CD4-positive, alpha-beta T cell treated with Interleukin-12 subunit alpha and Interleukin-12 subunit beta, for 1 hour (primary cell): ENCODE measurements at places on chromosomes 2 and 18.
A peak's percentile ranks its signal among the peaks of the same experiment; 100 is the strongest.

GRCh38 chr2:88765154-88765888 is 73.8 kb downstream of the RPIA start:
- DNase-seq = peak; percentile 32

- no peak for DNase-seq
Observed at GRCh38 chr2:33321236-33321771, 155.1 kb upstream of the RASGRP3 start.

GRCh38 chr2:230694241-230694640 is 18.4 kb upstream of the CAB39 start:
- no peak for DNase-seq

DNA sequence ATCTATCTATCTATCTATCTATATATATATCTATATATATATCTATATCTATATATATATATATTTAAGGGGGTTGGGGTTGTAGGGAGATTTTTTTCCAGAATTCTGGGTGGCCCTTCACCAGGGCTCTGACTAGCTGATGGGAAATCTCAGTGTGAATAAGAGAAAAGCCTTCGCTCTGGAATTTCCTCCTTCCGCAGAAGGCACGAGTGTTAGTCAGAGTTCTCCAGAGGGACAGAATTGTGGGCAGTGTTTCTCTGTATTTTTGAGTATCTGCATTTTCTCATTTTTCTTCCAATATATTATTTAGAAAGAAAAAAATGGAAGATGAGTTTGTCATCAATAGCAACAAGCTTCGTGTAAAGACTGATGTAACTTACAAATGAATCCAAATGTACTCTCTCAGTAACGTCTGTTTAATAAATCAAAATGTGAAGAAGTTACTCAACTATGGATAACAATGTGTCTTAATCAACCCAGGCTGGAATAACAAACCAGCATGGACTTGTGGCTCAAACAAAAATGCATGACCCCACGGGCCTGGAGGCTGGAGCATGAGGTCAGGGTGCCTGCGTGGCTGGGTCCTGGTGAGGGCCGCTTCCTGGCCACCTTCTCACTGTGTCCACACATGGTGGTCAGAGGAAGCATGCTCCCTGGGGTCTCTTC is 10.6 kb upstream of the SNTG2 start:
- DNase-seq = no peak

- DNase-seq = no peak
Observed at GRCh38 chr2:60553495-60554073, at the start of gene BCL11A. BCL11A (minus strand) TSS chr2:60553654; CDS start chr2:60553270, 384 bp downstream.

- no peak for DNase-seq
Observed at GRCh38 chr2:78928502-78928901, 97.0 kb upstream of the REG3G start.

DNA sequence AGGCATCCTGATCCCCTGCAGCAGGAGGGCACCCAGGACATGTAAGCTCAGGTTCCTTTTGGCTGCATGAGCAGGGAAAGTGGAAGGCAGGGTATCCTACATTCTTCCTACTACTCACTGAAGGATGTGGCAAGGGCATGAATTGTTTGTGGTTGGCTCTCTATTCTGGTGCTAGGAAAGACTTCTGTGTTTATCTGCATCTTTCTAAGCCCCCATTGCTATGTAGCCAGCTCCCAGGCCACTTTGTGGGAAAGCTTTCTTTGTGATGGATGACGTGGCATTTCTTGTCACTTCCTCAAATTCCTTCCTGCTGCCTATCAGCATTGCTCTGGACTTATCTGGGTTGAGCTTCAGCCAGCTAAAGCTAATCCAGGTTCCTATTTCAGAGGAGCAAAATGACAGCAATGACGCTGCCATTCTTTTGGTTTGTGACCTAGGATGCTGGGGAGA is 46.2 kb downstream of the MEIS1 start:
- DNase-seq = no peak

DNA sequence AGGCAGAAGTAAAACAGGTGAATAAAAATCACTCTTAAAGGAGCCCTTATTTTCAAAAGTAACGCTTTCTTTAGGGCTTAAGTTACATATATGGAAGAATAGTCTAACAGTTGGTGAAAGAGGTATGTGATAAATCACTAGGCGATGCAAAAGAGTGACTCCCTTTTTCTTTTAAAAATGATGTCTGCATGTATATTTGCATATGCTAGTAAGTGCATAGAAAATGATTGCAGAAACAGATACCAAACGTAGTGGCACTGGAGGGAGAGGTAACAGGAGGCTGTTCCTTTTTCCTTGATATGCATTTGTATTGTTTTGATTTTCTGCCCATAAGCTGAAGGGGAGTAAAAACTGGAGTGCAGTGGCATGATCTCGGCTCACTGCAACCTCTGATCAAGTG is 158.3 kb downstream of the PRPF40A start:
- DNase-seq = no peak

DNA sequence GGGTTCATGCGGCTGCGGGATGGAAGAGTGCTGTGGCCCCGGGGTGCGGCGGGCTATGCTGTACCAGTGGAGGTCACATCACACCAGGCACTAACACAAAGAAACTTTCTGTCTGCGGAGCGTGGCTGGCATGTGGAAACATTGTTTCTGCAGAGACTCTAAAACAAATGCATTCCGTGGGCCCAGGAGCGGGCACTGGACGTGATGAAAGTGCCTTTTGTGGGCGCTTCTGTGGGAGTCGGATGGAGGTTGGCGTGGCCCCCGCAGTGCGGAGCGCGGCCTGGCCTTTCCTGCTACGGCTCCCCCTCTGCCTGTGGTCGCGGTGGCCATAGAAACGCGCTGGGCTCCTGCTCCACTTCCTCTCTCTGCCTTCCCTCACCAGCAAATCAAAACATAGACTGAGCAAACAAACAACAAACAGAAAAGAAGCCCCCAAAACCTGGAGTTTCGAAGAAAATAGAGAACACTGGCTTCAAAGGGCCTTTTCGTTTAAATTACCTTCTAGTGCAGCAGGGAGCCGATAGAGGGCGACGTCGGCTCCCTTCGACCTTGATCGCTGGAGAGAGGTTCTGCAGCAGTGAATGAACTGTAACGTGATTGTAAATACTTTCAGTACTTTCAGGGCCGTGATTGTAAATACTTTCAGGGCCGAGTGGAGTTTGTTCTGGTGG is 51.4 kb downstream of the KIF5C start:
- DNase-seq = peak; percentile 60

GRCh38 chr2:97763176-97763845 is 49.9 kb downstream of the ZAP70 start:
- DNase-seq = no peak

GRCh38 chr2:217086718-217087117 is 226.9 kb upstream of the TNP1 start:
- no peak for DNase-seq

GRCh38 chr2:242031481-242032019 is 162.0 kb downstream of the RTP5 start:
- peak; percentile 65 for DNase-seq

DNA sequence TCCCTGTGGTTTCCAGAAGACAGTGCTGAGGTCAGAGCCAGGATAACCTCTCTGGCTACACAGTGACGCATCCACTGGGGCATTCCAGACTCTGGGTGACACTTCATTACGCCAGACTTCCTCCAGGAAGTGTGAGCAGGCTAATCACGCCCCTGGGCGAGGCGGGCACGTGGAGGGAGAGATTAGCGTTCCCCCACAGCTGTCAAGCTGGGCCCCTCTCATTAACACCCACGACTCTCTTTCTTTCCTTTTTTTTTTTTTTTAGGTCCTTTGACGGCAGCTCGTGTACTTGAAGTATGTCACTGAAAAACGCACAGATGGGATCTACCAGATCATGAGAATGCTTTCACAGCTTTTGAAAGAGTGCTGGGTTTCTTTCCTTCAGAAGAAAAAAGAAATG is 274.6 kb downstream of the AFF3 start:
- no peak for DNase-seq

GRCh38 chr18:61574665-61575064 is 241.4 kb downstream of the CDH20 start:
- DNase-seq = no peak

- DNase-seq = no peak
Observed at GRCh38 chr2:49490710-49491109, 336.4 kb upstream of the FSHR start.

GRCh38 chr2:36476411-36476810 is 120.8 kb downstream of the CRIM1 start:
- no peak for DNase-seq

- DNase-seq = no peak
Observed at GRCh38 chr2:228705318-228705717, 523.8 kb upstream of the SPHKAP start.

DNA sequence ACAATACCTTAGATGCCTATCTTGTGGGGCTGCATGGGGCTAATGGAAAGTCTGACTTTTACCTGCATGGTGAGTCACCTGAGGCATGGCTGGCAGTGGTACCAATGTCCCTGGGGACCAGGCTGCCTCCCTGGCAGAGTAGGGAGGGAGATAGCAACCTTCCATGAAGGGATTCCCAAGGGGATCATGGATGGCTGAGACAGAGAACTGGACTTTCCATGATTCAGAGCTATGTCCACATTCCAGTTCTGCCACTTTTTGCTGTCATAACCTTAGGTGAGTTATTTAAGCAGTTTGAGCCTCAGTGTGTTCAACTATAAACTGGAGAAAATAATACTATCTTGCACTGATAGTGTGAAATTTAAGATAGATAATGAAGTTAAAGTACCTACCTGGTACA is 178.6 kb downstream of the SETBP1 start:
- DNase-seq = no peak

DNA sequence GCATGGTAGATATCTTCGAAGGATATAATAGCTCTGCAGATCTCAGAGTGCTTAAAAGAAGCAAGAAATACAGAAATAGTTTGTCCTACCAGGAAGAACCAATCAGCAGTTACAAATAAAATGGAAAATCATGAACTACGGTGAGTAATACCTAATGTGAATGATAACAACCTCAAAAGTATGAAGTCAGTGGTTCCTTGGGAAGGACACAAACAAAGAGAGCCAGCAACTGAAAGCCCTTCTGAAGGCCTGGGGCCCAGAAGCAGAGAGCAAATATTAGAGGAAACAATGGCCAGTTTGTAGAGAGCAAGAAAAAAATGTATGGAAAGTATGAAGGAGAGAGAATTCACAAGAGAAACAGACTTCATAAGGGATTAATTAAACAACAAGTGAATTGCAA is 226.8 kb upstream of the CHST9 start:
- no peak for DNase-seq

DNA sequence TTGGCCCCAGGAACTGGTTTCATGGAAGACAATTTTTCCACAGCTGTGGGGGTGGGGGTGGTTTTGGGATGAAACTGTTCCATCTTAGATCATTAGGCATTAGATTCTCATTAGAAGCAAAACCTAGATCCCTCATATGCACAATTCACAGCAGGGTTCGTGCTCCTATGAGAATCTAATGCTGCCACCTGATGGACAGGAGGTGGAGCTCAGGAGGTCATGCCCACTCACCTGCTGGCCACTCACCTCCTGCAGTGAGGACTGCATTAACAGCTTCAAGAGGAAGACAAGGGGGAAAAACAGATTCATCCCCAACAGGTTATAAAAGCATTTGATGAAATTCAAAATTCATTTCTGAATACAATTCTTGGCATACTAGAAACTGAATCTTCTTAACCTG is 38.5 kb downstream of the THAP4 start:
- DNase-seq = peak; percentile 20

- DNase-seq = no peak
Observed at GRCh38 chr2:161085149-161085548, 75.1 kb upstream of the TANK start.

DNA sequence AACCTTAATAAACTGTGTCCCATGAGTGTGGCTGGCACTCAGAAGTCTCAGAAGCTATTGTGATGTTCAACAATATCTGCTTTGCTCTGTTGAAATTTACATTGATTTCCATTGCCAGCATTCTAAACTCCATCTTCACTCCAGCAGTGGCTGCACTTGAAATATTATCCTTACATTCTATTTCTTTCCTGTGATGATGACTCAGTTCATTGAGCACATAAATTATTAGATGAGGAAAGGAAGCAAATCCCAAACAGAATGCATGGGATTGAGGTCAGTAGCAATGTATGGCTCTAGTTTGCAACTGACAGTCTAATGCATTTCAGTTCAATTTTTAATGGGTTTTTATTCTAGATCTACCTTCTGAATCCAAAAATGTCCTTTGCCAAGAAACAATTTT is 92.4 kb upstream of the TTN start:
- DNase-seq = no peak

GRCh38 chr18:25826823-25827222 is 263.6 kb downstream of the SS18 start:
- DNase-seq = no peak

GRCh38 chr2:134513465-134513804 is 205.4 kb downstream of the TMEM163 start:
- DNase-seq = no peak

DNA sequence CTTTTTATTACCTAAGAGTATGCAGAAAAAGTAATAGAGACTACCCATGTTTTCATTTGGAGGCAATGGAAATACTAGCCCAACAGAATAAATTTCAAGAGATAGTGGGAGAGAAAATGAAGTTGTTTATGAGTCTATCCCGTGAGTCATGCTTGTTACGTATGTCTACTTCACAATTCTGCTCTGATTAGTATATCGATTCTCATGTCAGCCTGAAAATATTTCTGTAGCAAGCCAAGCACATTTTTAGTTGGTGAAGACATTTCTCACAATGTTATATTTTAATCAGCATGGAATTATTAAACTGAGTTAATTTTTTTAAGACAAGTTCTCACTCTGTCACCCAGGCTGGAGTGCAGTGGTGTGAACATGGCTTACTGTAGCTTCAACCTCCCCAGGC is 346.1 kb downstream of the RPRM start:
- no peak for DNase-seq

DNA sequence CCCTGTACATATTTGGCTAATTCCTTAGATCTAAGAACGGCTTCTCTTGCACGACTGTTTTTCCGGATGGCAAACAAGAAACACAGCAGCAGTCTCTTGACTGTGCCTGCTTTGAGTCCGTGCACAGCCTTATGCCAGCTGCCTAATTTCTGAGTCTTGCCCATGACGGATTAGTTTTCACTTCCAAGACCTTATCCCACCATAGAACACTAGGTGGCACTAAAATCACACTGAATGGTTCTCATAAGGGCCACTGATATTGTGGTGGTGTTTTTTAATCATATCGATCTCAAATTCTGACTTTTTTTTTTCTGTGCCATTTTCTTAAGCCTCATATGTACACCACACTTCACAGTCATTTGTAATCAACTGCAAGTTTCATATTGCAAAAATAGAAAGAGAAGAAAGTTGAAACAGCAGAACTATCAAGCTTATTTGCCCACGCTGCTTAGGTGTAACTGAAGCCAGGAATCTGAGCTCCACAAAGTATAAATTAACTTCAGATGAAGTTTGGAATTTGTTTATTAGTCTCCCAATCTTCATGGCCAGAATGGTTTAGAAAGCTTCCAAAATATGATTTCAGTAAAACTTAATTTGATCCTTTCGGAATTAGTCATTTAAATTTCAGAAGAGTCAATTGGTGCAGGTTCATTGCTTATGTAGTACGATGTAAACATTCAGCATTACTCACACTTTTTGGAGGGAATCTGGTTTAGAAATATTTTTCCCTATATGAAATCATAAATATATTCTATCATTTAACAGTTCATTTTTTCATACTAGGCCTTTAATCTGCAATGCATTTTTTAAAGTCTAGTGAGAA is 45.5 kb upstream of the SCN7A start:
- peak; percentile 41 for DNase-seq
